WERI-Rb-1 (cell line): ENCODE measurements at places on chromosomes 2 and 18.

- DNase-seq, result no peak
These were observed 316.4 kb downstream of the RND3 start for GRCh38 chr2:150171065-150171548.

GRCh38 chr18:2411381-2411960 lies 159.8 kb downstream of the METTL4 start:
- DNase-seq, result no peak

DNA sequence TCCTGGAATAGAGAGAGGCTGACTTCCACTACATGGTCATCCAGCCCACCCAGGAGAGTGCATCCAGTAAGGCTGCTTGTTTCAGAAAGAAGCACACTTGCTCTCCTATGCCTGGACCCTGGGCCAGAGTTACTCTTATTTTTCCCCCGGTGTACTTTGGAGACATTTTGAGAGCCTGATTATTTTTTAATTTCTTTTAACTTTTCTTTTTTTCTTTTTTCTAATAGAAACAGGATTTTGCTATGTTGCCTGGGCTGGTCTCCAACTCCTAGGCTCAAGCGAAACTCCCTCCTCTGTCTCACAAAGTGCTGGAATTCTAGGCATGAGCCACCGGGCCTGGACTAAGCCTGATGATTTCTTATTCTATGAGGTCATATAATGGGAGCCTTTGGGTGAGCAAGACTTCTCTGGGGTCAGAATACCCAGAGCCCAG lies 62.2 kb downstream of the RPL37A start:
- DNase-seq, result no peak

DNA sequence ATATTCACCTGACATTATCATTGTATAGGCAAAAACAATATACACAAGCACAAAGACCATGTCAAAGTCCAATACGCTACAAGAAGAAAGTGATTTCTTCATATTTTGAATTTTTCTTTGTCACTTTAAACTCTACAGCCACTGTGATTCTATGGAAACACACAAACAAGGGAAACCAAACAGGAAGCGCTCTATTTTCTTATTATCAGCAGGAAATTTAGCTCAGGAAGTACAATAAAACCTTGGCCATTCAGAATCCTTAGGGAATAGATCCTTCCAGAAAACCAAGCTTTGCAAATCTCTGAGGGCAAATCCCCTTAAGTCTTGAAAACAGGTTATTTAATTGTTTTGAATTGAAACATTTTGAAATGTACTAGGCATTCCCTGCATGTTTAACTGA lies 336.2 kb downstream of the EPHA4 start:
- DNase-seq, result no peak

GRCh38 chr2:148979164-148979918 lies 59.2 kb upstream of the LYPD6B start:
- DNase-seq, result no peak

GRCh38 chr2:157432475-157433106 lies 11.3 kb downstream of the CYTIP start:
- DNase-seq, result no peak
